Testis (tissue), 5 donors: ENCODE measurements at places on chromosomes 2 and 18. TPM values are rescaled to one million over a fixed set of nuclear protein-coding genes. Genes with fewer than 3 reads are reported as not detected.

Gene ABCB11
- 7.2 TPM for total RNA-seq

- no peak overlapping the region for H3K27ac ChIP-seq
- peak; percentile 84 for DNase-seq
- H3K36me3 ChIP-seq = no peaks in the 10 kb centered on the region
- H3K4me3 ChIP-seq = peak overlapping the region; percentile 38
- H3K4me1 ChIP-seq = peaks cover 9% of the 10 kb centered on the region
- H3K27me3 ChIP-seq = no peaks in the 10 kb centered on the region
Measured at GRCh38 chr2:9142551-9143263, 63.9 kb upstream of the ASAP2 start.

GRCh38 chr2:215746887-215747615, 266.3 kb downstream of the MREG start:
- no peak for DNase-seq
- H3K4me1 ChIP-seq = peaks cover 10% of the 10 kb centered on the region
- no peak overlapping the region for H3K27ac ChIP-seq
- no peak overlapping the region for H3K4me3 ChIP-seq
- H3K36me3 ChIP-seq = no peaks in the 10 kb centered on the region

Gene FBXO41
- 12.4 TPM for total RNA-seq

DNA sequence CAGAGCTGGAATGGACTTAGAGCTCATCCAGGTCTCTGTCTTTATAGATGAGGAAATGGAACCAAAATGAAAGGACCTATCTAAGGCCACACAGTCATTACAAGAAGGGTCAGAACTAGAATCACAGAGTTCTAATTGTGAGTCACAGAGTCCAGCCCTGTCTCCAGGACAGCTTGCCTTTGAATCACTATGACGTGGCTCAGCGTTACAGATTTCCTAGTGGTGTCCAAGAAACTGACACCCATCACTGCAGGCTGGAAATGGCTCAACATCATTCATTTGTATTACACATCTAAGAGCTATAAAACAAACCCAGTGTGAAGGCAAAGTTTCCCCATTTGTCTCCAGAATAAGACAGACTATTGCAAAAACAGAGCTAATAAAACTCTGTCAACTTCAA, 164.3 kb upstream of the SIX2 start:
- H3K4me3 ChIP-seq = no peak overlapping the region
- no peak for DNase-seq
- no peaks in the 10 kb centered on the region for H3K27me3 ChIP-seq
- H3K36me3 ChIP-seq = no peaks in the 10 kb centered on the region
